ENCODE measurements at places on chromosomes 3 and 15.

DNA sequence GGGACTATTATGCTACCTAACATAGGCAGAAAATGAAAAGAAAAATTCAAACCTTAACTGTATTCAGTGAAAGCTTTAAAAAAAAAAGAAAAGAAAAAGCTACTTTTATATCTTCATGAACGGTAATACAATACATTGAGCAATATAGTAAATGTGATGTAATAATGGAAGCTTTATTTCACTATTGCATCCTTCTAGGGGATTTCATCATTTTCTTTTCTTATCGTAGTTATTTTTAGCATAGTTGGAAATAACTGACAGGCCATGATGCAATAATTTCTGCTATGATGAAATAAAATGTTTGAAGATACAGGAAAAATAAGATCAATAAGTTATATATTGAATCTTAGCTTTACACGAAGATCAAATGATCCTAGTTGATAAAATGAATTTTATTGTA, 40.3 kb upstream of the ZCWPW2 start:
- DNase-seq: no peak

DNA sequence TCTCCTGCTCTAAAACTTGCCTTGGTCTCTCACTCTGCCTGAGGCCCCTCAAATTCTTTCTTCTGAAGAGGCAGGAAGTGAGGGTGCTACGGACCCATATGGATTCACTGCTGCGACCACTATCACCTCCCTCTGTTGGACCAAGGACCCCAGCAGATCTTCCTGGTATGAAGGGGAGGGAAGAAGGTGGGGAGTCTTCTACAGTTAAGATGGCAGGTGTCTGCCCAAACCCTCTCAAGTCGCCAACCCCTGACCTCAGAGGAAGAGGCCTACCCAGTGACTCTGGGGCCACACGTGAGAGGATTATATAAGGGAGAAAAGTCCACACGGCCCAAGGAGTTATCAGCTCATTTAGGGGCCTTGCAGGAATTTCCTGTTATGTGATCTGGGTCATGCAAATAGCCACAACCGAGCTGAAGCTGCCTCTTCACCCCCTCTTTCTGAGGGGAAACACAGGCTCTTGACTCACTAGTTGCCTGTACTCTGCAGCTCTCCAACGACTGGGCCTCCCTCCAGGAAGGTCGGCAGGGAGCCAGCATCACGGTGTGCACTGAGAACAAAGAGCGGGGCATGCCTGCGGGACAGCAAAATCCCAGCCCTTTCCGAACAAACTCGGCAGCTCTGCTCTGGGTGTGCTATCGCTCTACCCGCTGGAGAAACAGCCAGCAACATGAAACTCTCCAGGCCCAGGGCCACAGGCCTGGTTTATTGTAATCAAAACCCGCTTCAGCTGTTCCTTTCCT, 116.0 kb downstream of the XXYLT1 start:
- no peak for DNase-seq

- no peak for DNase-seq
Observed at GRCh38 chr15:94587113-94587512, 355.8 kb downstream of the MCTP2 start.

DNA sequence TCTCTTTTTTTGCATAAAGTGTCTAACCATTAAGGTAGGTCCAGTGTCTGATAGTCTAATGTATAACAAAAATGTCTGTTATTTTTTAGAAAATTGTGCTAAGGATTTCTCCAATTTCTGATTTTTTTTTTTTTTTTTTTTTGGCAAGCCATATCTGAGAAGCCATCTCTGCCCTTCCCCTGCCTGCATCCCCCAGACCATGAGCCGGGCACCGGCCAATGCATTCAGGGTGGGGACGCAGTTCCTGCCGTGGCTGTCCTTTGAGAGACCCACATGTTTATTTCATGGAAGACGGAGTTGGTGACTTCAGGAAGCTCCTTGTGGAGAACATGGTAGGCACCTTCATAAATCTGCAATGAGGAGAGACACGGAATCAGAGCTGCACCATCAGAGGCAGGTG, 19.2 kb downstream of the ABTB1 start:
- no peak for DNase-seq

DNA sequence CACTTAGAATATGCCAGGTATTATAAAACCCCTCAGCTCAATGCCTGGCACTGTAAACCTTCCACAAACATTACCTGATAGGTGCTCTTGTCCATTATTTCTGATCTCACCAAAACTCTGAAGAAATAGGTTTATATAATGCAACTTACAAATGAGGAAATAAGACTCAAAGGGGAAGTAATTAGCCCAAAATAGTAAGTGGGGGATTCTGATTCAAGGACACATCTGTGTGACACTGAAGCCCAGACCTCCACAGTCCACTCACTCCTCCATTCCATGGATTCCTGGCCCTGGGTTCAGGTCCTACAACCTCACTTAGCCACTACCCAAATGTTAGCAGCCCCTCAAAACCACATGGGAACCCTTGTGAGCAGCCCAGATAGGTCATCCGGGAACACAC, 49.9 kb downstream of the TRANK1 start:
- DNase-seq: no peak

DNA sequence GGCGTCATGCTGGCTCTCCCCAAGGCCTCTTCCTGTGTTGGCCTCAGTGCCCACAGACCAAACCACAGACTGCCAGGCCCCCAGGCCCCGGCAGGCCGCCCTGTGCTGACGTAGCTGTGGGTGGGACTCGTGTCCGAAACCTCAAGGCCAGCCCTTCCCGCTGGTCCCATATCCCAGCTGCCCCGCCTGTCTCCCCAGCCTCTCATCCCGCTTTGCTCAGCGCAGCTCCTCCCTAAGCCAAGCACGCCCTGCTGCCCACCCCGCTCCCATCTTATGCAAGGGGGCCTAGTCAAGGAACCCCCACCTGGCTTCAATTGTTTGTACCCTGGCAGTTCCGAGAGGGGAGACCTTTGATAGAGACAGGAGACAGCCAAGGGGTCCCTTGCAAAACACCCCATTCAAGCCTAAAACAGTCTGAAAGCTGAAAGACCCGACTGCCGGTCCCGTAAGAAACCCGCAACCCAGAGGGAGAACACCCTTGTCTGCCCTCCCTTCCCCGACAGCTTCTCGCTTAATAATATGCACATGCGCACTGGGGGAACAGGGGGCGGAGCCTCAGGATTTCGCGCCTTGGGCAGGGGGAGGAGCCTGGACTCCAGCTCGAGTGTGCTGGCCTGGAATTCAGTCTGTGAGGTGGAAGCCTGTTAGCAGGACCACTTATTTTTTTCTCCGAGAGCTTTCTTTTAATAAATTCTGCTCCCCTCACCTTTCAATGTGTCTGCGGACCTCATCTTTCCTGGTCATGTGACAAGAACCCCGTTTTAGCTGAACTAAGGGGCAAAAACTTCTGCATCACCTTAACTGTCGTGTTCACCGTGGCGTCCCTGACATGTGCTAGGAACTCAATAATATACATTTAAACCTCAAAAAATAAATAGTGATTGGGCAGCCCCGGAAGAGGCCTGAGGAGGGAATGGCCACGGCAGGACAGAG, 17.2 kb downstream of the TNFAIP8L3 start:
- peak; percentile 77 for DNase-seq

- no peak for DNase-seq
Observed at GRCh38 chr3:32989171-32989570, 37.7 kb downstream of the CCR4 start.

GRCh38 chr15:62777671-62778070, 264.9 kb upstream of the TPM1 start:
- no peak for DNase-seq

- DNase-seq: no peak
Observed at GRCh38 chr3:105278688-105279087, 88.0 kb upstream of the ALCAM start.

- DNase-seq: no peak
Observed at GRCh38 chr3:120137548-120137947, 43.3 kb upstream of the GSK3B start.

GRCh38 chr3:114079761-114080160, 23.2 kb downstream of the QTRT2 start:
- DNase-seq: no peak

- DNase-seq: no peak
Observed at GRCh38 chr3:39569095-39569494, 101.6 kb downstream of the MOBP start.

DNA sequence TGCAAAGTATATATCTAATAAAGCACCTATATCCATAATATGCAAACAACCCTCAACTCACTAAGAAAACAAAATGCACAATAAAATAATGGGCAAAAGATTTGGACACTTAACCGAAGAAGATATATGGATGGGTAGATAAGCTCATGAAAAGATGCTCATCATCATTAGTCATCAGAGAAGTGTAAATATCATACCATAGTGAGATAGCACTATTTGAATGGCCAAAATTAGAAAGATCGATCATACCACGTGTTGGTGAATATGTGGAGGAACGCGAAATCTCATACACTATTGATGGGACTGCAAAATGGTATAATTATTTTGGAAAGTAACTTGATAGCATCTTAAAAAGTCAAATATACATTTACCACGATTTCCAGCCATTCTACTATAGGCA, 40.5 kb downstream of the PLS1 start:
- DNase-seq: no peak

DNA sequence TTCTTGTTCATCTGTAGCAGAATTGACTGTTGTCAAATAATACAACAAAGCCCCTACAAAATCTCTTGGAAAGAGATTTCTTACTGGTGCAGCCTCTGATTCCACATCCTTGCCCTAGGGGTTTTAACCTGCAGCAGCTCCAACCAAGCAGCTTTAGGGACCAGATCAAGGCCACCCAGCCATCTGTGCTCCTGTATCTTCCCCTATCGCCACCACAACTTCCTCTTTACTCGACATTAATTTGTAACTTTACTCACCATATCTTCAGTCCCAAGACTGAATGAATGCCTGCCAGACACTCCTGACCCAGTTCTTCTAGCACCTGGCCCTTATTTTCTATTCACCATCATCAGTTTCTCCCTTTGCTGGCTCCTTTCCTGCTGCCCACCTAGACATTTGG, 156.6 kb upstream of the IL12A start:
- DNase-seq: no peak

DNA sequence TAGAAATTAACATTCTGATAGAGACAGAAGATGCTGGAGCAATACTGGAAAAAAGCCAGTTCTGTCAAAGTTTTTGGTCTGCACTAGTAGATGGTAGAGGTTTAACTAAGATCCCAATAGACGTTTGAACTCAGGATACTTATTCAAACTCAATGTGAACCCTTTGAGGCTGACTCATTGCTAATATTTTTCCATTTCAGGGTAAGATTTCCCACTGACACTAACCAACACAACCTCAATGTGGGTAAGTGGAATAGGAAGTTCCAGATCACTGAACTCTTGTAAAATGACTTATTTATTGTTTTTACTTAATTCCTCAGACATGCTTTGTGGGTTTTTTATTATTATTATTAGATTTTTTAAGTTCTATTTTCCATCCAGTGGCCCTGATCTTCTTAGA, 1024.8 kb downstream of the EPHA3 start:
- no peak for DNase-seq

- DNase-seq: no peak
Observed at GRCh38 chr15:48680841-48681240, 35.3 kb upstream of the FBN1 start.

GRCh38 chr3:127750226-127751031, 71.9 kb downstream of the MGLL start:
- DNase-seq: no peak

DNA sequence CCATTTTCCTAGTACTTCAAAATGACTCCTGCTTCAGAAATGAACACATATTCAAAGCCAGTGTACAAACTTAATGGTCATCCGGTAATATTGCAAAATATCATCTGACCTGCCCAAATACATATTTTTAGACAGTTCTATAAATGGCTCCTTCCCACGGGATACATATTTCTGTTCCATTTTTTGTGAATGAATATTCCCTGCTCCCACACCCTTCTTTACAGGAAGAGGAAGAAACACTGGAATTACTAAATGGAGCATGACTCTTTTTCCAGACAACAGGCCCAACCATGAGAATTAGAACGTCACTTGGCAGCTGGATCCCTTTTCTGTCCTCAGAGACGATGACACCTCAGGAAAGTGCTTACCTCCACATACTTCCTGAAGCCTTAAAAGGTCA, 38.0 kb upstream of the CBLB start:
- DNase-seq: no peak

GRCh38 chr3:42110631-42111030, 19.5 kb downstream of the TRAK1 start:
- DNase-seq: no peak

DNA sequence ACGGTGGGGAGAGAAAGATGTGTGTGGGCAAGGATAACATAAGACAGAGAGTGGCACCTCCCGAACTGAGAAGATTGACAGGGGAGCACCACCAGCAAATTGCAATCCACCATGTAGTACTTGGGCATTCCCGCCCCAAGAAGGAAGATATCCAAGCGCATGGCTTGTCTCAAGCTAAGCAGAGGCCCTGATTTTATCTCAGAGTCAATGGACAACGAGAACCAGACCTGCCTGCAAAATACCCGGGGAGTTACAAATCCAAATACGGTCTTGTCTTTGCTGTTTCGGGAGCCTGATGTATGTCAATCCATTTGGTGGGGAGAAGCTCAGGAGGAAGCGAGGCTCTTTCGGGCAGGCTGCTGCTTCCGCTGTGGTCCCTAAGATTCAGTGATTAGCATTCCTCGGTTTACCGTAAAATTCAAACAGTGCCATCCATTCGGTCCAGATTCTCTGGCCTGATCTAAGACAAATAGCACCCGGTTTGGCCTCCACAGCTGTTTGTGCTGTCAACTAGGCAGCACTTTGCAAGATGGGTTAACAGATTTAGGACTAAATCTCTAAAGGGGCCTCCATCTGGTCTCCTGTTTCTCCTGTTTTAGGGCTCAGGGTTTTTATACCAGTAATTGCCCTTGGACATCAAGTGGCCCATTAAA, 97.7 kb upstream of the WNT5A start:
- no peak for DNase-seq
